ENCODE measurements at places on chromosomes 6 and 20.

DNA sequence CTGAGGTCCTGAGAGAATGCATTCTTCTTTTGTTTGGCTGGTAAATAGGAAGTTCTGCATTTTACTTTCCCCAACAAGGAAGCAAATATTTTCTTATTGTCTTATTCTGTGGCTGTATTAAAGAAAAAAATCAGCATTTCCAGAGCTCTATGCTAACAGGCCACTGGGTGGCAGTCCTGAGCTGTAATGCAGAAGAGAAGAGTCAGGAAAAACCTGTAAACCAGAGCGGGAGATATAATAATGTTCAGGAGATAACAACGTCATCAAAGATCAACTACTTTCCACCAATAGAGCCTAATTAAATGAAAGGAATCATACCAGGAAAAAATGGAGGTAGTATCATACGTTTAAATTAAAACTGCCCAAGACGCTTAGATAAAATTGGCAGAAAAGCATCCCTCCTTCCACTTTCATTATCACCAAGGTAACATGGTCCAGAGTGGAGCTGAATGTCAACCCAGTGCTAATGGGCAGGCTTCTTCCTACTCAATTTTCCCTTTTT is 55.6 kb upstream of the CARMIL1 start:
- DNase-seq: peak; percentile 67

DNA sequence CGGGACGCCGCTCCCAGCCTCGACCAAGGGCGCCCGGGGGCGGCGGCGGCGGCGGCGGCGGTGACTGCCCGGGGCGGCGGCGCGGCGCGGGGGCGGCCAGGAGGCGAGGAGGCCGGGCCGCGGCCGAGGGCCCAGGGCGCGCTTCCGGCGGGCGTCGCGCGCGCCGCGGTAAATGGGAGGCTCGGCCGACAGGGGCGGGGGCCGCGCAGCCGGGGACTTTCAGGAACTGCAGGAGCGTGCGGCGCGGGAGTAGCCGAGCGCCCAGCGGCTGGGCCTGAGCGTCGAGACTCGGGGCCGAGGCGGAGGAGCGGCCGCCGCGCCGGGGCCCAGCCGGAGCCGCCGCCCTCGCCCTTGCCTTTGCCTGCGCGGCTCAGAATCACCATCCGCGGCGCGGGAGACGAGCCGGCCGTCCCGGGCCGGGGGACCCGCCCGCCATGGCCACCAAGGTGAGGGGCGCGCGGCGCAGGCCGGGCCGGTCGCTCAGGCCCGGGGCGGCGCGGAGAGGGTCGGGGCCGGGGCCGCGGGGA is at the start of gene SNX9:
SNX9 (plus strand) TSS at position 246 of the 527 bp plus-strand sequence; CDS start at position 435, 189 bp downstream.
- peak; percentile 92 for DNase-seq

- no peak for DNase-seq
These were observed 26.6 kb upstream of the KLHL31 start for GRCh38 chr6:53692172-53692571.

GRCh38 chr6:106799031-106799894 is 169.9 kb downstream of the QRSL1 start:
- DNase-seq: peak; percentile 63

GRCh38 chr20:45387274-45387673 is 9.1 kb upstream of the TP53TG5 start:
- DNase-seq: no peak

DNA sequence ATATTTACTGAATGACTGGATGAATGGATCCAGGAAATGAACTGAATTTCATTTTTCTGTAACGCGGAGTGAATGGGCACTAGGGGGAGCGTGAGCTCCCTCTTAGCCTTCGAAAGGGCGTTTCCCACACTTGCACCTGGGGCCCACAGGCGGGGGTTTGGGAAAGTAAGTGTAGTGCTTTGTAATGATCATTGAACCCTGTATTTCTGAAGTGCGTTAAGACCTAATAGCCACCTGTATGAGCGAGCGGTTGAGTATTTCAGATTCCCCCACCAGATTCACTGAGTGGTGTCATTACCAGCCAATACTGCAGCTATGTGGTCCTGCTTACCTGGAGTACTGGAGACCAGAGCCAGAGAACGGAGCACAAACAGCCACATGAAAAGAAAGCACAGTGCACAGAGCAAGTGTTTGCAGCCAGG is 10.5 kb downstream of the SYTL3 start:
- DNase-seq: peak; percentile 58

- peak; percentile 9 for DNase-seq
These were observed 352.1 kb upstream of the SOX4 start for GRCh38 chr6:21241231-21242130.

DNA sequence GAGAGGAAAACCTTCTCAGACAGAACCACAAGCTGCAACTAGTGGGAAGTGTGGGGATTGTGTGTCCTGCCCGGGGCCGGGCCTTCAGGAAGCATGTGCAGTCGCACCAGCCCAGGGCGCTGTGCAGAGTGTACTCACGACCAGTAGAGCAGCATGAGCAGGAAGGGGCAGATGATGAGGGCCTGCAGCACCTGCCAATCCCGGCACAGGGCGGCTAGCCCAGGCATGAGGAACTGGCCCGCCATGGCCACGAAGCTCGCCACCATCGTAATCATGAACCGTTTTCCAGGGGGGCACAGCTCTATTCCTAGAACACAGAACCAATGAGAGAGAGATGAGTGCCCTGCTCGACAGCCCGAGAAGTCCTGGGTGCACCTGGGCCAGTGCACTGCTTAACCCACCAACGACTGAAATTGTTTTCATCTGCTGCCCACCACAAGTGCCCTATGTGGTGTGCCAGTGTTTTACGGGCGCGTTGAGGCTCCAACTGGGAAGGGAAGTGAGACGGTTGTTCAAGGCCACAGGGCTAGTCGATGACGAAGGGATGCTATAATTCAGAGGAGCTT is 65.0 kb downstream of the PSMG4 start:
- DNase-seq: no peak

GRCh38 chr6:130118236-130118635 is 99.9 kb downstream of the L3MBTL3 start:
- no peak for DNase-seq

DNA sequence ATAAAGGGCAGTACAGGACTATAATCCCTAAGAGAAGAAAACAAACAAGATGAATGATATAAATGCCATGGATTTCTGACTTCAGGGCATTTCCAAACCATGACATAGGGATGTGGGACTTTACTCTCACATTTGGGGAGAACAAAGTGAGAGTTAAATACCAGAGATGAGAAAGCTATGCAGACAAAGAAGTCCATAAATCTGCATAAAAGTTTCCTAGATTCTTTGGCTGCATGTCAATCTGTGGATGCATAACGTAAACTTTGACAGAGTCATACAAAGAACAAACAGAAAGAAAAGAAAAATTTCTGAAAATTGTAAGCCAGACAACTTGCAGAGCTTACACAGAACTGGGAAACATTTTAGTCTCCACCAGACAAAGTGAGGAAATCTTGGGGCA is 11.7 kb downstream of the EPM2A start:
- DNase-seq: no peak

DNA sequence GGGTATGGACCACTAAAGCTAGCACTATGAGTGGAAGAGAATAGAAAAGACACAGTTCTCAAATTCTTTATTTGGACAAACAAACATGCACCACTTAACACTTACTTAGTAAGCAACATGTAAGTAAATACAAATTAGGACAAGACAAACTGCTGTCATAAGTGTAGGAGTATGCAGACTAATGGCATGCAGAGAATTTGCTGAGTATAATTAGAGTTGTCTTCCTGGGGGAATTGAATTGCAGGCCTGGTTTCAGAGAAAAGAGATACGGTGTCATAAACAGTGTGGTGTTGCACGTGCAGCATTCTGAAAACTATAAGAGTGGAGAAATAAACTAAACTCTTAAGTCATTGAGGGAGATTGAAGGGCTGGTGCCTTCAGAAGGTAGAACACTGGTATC is 125.2 kb upstream of the EYA4 start:
- DNase-seq: no peak
